ENCODE measurements at places on chromosomes 7 and 10. TPM values are rescaled to one million over a fixed set of nuclear protein-coding genes. Genes with fewer than 3 reads are reported as not detected.

DNA sequence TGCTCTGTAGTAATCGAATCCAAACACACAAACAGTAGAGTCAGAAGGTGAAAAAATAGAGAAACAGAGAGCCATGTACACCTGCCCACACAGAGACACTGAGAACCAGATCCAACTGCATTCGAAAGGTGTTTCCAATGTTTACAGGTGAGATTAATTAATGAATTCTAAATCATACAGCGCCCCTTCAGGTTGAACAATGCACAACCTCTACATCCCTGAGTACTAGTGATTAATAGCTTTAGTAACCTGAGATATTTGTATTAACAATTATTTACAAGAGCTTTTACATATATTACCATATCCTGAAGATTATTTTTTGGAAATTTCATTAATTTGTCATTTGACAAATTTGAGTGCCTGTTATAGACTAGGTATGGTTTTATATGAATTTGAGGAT lies 7.6 kb upstream of the MRC1 start:
- no peak for DNase-seq

CCDC3 gene
- total RNA-seq = 0.03 TPM

GRCh38 chr7:103651593-103652377 lies 205.8 kb upstream of the SLC26A5 start:
- DNase-seq = no peak

DNA sequence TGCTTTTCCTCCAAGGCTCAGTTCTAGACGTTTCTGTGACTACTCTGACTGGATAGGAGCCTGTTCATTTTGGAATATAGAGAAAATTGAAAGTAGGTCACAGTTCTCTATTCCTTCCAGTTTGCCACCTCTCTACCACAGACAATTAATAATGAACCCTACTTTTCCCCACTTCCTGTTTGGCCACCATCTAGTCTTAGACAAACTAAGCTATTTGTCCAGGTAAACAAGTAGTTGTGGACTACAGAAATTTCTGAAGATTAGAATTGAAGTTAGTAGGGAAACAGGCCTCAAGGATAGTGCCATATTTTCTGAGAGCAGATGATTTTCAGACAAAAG lies 87.0 kb downstream of the AUTS2 start:
- no peak for DNase-seq

DNA sequence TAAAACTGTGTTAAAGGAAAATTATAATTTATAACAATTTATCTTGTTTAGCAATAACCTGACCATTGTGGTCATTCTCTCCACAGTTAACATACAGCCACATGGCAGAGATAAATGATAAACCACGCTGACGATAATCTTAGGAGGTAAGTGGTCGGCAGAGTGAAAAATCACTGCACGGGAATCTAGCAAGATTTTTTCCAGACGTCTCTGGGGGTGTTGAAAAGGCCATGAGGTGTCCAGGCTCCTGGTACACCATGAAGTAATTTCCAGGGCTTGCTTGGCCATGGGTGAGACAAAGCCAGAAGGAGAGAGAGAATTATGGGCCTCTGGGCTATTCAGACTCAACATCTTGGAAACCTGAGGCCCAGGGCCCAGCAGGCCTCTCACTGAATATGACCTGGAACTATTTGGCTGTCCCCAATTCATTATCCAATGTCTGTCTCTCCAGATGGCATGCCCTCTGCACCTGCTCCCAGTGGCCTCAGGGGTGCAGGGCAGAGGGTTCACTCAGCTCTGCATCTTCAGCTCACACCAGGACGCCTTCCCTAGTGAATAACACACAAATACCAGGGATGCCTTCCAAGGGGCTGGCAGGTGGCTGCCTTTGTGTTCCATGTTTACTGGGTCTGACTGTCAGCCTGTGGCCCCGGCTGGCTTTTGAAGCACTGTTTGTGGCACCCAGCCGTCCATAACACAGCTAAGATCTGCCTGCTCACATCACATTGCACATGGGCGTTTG lies 590.4 kb upstream of the PFKP start:
- DNase-seq = no peak

- DNase-seq = no peak
These were observed 22.2 kb downstream of the CADPS2 start for GRCh38 chr7:122864016-122864415.

DNA sequence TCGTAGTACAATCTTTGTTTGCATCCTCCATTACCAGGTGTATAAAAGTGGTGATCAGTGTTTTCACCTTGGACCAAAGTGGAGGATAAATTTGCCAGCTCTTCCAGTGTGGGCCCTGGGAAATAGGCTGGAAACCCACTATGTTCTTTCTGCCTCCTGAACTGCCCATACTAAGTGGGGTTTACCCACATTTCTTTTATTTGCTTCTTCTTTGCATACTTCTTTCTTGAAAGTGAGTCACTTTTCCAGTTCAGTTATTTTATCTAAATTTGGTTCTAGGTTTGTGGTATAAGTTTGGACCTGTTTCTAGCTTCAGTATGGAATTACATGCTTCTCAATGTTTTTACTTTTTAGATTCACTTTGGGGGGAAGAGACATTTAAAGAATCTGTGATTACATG lies 126.2 kb upstream of the ACBD5 start:
- DNase-seq = no peak

DNA sequence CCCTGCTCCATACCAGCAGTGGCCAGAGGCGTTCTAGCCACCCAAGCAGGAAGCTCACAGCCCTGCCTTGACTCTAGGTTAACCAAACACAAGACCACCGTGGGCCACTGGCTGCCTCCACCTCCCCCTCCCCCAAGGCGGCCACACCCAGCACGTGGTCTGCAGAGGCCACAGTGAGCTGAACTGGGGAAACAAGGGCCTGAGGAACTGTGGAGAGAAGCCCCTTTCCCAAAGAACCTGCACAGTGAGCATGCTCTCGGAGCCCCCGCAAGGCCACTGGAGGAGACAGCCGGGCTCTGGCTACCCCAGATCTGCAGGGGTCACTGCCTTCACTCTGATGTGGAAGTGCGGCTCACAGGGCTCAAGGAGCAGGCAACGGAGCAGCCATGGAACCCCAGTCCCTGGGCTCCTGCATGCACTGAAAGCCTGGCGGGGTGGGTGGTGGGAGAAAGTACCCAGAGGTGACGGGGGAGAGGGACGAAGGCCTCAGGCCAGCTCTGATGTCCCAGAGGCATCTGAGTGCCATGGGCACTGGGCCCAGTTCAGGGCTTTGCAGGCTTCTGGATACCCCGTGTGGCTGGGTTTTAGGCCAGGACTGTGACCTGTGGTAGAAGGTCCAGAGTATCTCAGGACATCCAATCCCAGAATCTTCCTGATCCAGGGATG lies 189.2 kb downstream of the EBF3 start:
- no peak for DNase-seq

Measured in A172 (cell line).